NT2/D1 (cell line): ENCODE measurements at places on chromosomes 6 and 20.

- no peak for DNase-seq
Observed at GRCh38 chr6:165468340-165469235, 159.2 kb upstream of the C6orf118 start.

DNA sequence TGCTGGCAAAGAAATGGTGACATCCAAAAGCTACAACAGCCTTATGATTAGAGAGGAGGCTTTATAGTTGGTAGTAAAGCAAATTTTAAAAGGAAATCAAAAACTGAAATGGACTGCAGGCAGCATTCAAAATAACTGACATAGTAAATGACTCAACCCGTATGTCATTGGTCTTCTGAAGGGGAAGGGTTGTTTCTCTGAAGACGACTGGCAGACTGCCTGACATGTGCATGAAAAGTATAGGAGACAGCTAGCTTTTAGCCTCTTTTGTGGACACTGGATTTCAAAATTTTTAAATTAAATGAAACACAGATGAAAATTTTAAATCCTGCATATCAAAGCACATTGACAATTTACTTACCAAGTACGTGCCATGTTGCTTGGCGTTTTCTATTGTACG, 90.7 kb downstream of the TRMT6 start:
- no peak for DNase-seq

DNA sequence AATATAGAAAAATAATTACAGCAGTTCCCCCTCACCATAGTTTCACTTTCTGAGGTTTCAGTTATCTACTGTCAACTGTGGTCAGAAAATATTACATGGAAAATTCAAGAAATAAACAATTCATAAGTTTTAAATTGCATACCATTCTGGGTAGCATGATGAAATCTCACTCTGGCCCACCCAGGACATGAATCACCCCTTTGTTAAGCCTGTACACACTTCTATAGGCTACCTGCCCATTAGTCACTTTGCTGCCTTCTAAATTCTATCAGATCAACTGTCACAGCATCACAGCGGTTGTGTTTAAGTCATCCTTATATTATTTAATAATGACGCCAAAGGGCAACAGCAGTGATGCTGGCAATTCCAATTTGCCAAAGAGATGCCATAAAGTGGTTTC, 140.3 kb upstream of the RUNX2 start:
- no peak for DNase-seq

GRCh38 chr20:991850-992249, 10.3 kb downstream of the RSPO4 start:
- DNase-seq, result no peak

- DNase-seq, result no peak
Observed at GRCh38 chr6:170067181-170067641, 223.7 kb downstream of the DLL1 start.
